ENCODE measurements at places on chromosomes 5 and 9.

DNA sequence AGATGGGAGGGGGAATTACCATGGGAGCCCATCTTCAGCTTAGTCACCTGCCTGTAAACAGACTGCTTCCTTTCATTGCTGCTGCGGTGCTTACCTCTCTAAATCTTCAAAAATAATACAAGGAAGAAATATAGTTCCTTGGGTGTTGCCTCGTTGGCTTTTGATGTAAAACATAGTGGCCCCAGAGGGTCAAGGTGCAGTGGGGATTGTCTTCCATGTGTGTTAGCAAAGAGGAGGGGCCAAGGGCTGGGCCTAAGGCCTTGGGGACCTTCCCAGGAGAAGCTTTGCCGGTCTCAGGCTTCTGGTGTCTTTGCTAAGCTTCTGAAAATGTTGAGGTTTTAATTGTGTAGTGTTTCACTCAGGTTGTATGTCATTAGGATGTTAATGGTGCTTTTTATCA is 90.0 kb downstream of the PDE8B start:
- no peak for DNase-seq

DNA sequence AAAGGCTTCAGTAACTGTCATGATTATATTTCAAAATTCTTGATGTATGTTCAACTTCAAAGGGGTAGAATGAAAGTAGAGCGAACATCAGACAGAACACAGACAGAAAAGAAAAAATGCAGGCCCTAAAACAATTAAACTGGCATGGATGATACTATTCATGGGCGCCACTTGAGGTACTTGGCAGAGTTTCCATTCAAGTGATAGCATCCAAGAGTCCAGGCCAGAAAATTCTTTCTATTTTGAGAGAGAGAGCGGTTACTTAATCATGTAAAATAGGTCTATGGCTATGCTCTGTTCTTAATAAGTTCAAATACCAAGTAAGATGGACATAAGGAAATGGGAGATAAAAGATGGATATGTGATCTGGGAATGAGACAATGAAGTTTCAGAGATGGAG is 21.4 kb upstream of the PRR16 start:
- DNase-seq: no peak

GRCh38 chr9:109863961-109864360 is 84.0 kb downstream of the PALM2AKAP2 start:
- DNase-seq: no peak

DNA sequence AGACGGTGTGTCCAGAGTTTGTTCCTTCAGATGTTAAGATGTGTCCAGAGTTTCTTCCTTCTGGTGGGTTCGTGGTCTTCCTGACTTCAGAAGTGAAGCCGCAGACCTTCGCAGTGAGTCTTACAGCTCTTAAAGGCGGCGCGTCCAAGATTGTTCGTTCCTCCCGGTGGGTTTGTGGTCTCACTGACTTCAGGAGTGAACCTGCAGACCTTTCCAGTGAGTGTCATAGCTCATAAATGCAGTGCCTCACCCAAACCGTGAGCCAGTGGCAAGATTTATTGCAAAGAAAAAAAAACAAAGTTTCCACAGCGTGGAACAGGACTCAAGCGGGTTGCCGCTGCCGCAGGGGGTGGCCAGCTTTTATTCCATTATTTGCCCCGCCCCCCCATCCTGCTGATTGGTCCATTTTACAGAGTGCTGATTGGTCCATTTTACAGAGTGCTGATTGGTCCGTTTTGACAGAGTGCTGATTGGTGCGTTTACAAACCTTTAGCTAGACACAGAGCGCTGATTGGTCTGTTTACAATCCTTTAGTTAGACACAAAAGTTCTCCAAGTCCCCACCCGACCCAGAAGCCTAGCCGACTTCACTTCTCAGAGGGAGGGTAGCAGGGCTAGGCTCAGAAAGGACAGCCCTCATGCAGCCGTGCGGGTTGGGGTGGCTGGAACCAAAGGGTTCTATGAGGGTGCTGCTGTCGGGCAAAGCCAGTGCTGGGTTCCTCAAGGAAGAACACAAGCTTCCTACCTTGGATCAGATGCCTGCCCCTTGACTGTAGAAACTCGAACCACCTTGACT is 9.1 kb upstream of the RNF130 start:
- no peak for DNase-seq

DNA sequence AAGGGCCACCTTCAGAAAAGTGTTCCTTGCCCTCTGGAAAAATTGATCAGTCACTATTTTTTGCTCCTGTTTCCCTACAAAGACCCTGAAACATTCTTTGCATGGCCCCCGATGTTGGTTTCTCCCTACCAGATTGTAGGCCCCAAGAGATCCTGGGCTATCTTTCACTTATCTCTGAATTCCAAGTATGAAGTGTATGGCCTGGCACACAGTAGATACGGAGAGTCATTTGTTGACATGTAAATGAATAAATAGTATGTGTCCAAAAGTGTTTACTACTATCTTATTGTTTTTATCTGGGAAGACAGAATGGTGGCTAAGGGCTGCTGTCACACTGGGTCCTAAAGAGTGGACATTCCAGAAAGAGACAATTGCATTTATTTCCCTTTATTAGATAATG is 7.4 kb upstream of the ANKDD1B start:
- no peak for DNase-seq

- DNase-seq: no peak
Observed at GRCh38 chr5:152990649-152991048, 499.8 kb upstream of the GRIA1 start.

DNA sequence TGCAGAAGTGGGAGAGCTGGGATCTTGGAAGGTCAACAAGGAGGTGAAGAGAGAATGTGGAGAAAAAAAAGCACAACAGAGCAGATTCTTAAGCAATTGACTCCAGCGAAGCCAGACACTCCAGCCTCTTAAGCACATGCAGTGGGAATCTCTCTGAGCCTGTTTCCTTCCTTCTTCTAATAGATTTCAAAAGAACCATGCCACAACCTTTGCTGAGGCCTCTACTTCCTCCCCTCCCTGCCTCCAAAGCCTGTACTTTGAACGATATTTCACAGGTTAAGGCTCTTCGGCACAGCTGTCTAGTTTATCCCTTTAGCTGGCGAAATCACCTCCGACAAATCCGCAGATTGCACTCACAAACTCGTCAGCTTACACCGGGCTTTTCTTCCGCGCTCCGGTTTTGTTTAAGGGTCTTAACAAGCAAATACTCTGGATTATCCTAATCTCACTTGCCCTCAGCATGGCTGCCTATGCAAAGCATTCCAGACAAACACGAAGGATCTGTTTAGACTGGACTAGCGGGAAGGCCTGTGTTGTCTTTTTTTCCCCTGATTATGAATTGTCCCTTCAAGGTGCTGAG is 211.6 kb upstream of the PANK3 start:
- DNase-seq: no peak

GRCh38 chr9:69198521-69199220 is 24.6 kb downstream of the TJP2 start:
- no peak for DNase-seq

GRCh38 chr5:43854697-43855292 is 251.8 kb downstream of the NNT start:
- no peak for DNase-seq

DNA sequence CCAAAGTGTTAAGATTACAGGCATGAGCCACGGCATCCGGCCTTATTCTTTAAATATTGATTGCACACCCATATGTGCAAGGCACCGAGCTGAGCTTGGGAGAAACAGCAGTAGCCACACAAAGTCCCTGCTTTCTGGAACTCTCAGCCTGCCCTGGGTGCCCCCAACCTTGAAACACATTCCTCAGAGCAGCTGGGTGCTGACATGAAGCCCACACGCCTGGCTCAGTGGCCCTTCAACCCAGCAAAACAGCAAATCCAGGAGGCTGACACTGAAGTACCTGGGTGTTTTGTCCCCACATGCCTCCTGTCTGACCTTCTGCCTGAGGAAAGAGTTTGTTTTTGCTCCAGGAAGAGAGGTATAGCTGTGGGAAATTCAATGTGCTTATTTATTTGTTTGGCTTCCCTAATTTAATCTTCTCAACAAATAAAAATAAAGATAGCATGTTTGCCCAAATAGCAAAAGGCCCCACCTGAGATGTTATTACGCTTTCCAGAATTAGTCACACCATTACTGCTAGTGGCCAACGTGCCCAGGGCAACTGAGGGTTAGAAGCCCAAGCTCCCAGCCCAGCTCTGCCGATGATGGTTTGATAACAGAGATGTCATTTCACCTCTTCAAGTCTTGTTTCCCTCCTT is 13.4 kb upstream of the TCOF1 start:
- DNase-seq: no peak

DNA sequence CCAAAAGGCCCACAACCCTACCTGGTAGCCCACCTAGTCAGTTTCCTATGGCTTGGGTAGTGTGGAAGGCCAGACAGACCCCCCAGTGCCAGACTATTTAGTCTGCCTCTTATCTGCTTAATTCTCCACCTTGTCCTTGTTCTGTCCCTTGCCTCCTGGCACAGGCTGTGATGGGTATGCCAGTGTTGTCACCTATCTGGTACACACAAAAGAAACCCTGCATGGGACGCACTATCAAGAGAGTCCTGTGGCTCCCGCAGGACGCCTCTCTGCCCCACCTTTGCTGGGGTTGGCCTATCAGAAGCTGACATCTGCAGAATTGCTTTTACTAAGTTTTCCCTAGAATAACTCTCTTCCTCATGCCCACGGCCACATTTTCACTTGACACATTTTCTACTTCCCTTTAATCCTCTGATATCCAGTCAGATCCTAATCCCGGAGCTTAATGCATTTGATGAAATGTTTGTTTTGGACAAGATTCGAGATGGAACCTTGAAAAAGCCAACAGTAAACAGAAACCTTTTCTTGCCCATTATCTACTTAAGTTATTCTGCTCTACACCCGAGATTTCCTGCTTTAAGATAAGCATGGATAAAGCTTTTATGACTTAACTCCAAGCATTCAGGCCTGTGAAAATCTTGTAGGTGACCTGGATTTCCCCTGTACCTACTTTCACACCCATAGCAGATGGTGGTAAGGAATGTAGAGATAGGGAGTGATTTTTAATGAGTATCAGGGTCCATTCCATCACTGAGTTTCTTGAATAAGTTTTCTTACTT is 468.5 kb downstream of the ZNF608 start:
- DNase-seq: no peak

- no peak for DNase-seq
Observed at GRCh38 chr9:4105183-4105582, 194.7 kb downstream of the GLIS3 start.

DNA sequence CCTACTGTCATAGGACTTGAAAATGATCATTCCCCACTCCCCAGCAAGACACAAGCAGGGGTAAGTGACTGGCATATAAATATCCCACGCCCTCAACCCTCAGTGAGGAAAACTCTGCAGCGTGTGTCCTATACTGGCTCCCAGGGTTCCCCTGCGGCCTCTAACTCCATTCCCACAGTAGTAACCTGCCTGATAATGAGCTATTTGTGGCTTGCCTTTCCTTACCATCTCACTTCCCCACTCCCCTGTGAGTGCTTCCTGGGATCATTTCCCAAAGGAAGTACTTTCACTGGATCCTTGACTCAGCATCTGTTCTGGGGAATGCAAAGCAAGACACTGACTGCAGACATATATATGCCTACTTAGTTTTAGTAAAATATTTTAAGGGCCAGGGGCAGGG is 14.3 kb downstream of the CDC14B start:
- no peak for DNase-seq

DNA sequence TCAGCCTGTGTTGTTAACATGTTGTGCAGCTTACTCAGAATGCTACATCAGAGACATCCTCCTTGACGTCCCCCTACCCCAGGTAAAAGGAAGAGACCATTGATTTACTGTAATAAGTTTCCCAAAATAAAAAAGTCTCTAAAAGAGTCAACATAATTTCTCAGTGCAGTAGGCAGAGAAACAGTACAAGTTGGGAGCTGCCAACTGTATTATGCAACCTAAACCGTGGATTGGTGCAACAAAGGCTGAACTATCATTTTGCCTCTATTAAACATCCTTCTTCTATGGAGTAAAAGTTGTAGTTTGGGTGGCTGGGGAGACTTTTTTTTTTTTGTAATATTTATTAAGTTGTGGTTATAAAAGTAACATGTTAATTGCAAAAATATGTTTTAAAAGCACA is 208.0 kb downstream of the NR3C1 start:
- DNase-seq: no peak

DNA sequence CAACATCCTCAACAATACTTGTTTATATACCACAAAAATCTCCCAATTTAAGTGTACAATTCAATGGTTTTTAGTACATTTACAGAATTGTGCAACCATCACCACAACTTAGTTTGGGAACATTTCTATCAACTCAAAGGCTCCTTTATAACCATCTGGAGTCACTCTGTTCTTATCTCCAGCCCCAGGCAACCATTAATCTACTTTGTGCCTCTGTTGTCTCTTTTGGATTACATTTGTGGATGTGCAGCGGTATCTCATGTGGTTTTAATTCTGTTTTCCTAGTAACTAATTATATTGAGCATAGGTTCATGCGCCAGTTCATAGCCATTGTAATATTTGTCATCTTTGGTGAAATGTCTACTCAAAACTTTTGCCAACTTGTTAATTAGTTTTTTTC is 14.4 kb downstream of the ADAMTS19 start:
- DNase-seq: no peak

DNA sequence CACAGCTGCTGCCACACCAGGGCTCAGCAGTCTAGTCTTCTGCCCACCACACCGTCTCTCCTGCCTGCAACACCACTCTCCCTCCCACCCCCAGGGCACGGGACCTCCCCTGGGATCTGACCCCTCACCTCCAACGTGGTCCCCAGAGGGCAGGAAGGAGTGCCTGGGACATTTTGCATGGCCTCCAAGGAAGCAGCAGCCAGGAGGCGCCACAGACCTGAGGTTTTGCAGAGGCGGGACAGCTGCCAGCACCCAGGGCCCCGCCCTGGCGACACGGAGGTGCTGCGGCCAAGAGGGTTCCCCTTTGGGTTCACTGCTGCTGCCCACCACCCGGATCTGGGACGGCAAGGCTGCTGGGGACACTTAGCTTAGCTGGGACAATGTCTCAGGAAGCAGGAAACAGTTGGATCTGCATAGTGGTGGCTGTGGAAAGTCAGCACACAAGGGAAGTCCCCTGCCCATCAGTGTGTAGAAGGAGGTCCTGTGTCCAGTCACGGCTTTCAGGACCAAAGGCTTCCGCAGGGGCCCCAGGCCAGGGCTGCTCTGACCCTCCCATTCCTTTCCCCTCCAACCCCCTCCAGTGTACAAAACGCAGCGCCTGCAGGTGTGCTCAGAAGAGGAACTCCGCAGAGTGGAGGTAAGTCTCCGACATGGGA is 13.8 kb downstream of the PROP1 start:
- DNase-seq: no peak

GRCh38 chr9:101418518-101419430 is 16.8 kb downstream of the ALDOB start:
- DNase-seq: no peak

- DNase-seq: no peak
Observed at GRCh38 chr5:151643388-151643787, 43.3 kb downstream of the SPARC start.

DNA sequence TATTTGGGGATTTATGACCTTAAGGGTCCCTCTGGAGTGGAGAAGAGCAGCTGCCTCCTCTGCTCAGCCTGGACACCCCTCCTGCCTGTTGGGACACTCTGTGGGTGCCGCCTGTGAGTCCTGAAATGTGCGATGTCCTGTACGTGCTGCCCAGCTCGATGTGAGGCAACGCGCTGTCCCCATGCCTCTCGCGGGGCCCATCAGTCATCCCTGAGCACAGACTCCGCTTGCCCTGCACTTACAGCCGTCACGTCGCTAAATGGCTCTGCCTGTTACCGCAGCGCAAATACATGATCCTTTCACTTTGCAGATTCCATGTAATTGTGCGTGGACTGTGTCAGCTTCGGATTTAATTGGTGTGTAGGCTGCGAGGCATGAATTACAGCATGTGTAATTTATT is 27.1 kb downstream of the IRX4 start:
- no peak for DNase-seq

- DNase-seq: no peak
Observed at GRCh38 chr5:40575921-40576320, 103.8 kb upstream of the PTGER4 start.

- DNase-seq: no peak
Observed at GRCh38 chr5:50463726-50464125, 22.6 kb upstream of the EMB start.

Measured in HFF-Myc (cell line).